Ureter (tissue), 1 donor: ENCODE measurements at places on chromosomes 13 and 19. TPM values are rescaled to one million over a fixed set of nuclear protein-coding genes. Genes with fewer than 3 reads are reported as not detected.

NPAS1 gene
- not detected for total RNA-seq

GRCh38 chr13:109787135-109787954 is 962 bp upstream of the IRS2 start:
- DNase-seq = no peak

HS6ST3 gene
- total RNA-seq = 4.4 TPM

DNA sequence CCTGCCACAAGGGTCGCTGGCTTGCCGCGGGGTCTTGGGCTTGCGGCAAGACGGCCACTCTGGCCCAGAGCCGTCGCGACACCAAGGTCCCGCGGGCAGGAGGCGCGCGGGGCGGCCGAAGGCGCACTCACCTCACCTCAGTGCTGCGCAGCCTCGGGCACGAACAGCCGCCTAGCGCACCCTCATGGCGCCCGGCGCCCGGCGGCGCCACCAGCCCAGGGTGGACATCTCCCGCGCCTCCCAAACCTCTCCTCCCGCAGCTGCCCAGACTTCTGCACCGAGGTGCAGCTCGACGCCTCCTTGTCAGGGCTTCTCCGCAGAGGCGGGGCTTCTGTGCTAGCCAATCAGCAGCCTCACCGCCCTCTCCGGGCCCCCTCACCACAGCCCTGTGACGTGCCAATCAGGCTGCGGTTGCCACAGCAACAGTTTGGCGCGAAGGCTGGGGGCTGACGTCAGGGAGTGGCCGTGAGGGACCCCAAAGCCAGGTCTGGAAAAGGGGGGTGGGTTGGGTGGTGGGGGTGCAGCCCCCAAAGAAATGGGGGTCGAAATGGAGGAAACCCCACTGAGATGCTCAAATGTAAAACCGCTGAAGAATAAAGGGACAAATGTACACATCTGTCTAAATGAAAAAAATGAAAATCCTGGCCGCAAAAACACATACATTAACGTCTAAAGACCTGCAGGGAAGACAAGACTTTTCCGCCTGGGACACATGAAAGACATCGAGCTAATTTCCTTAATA is at the start of the genes PEG3 and ZIM2:
Gene PEG3, minus strand, starts transcription at position 276 of the 742 bp plus-strand sequence. CDS start 16,071 bp downstream, outside the sequence.
Gene ZIM2, minus strand, starts transcription at position 276 of the 742 bp plus-strand sequence. CDS start 16,449 bp downstream, outside the sequence.
- peak; percentile 58 for DNase-seq

JUNB gene
- total RNA-seq = 191 TPM

- DNase-seq = no peak
Measured at GRCh38 chr13:20375871-20376270, 143.8 kb upstream of the GJB6 start.

TMEM150B gene
- 1.9 TPM for total RNA-seq

LILRA2 gene
- 2.2 TPM for total RNA-seq

GRCh38 chr13:27644302-27644701 is 22.6 kb downstream of the POLR1D start:
- DNase-seq = no peak

DNA sequence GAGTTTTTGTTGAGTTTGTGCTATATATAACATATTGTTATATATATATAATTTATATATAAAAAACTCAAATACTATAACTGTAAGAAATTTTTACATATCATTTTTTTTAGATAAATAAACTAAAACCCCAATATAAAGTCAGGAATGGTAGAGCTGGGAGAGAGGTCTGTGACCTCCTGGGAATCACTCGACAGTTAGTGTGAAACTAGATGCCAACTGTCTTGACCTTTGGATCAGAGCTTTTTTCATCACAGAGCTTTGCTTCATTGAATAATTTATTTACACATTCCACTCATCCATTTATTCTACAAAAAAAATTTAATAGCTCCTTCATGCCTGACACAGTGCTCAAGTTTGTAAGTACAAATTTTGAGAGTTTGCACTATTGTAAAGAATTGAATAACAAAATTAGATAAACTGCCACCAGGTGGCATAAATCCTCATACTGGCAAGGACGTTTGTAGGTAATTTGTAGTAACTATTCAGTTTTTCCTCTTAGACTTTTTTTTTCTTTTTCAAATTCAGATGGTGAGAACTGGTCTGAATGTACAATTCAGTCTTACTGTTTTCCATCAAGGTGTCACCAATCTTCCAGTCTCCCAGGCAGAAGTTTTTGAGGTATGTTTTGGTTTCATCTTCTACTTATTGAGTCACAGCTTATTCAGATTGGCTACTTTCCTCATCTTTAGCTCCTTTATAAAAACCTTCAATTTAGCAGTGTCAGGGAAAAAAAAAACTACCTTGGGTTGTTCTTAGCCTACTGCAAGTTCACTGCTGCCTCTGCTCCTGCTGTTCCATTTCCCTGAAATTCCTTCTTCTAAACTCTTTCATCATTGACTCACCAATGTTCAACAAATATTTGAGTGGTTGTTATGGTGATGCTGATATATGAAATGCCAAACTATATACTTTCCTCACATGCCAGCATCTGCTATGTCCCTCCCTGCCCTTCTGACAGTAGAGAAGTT is 28.7 kb downstream of the LACC1 start:
- no peak for DNase-seq

DNA sequence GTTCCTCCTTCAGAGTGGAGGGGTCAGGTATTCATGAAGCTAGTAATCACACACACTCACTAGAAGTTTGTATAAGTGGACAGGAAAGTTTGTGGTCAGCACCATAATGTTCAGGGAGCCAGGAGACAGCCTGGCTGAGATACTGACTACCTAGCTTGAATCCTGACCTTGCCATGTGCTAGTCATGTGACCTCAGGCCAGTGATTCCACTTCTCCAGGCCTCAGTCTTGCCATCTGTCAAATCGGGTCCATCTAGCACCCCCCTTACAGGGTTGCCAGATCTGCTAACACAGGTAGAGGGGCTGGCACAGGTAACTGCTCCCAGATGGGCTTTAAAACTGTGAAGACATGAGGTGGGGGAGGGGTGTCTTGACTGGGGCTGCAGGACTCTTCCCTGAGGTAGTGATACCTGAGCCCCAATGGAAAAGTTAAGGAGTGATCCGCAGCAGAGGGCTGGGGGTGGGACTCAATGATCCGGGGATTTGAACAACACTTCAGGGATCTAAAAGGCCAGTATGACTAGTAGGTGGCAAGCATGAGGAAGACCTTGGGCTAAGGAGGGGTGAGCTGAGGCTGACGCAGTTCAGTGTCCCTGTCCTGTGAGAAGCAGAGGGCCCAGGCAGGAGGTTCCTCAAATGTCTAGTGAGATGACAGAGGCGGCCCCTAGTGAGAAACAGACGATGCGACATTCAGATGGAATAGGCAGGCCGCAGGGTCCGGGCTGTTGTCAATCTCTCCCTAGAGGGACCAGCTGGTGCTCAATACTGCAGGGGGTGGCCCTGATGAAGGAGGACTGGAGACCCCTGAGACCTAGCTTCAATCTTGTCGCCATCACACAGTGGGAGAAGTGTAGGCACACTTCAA is 8.5 kb downstream of the ACTMAP start:
- no peak for DNase-seq

MEDAG gene
- total RNA-seq = 6.6 TPM

DNA sequence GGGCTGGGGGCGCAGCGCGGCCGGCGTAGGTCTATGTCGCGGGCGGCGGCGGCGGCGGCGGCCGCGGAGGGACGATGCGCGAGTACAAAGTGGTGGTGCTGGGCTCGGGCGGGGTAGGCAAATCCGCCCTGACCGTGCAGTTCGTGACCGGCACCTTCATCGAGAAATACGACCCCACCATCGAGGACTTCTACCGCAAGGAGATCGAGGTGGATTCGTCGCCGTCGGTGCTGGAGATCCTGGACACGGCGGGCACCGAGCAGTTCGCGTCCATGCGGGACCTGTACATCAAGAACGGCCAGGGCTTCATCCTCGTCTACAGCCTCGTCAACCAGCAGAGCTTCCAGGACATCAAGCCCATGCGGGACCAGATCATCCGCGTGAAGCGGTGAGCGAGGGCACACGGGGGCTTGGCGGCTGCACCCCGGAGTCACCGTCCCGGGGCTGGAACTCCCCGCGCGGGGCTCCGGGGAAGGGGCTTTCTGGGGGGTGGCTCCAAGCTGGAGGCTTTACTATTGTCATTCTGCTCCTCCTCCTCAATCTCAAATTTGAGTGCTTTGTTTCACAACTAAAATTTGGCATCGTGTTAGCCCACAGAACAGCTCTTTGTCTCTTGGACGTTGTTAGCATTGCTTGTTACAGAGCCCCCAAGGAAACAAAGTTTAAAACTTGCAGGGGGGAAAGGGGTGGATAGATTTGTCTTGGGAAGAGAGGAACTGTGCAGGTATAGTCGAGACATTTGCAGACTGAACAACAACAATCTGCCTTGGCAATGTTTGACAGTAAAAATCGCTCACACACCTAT is 630 bp downstream of the RAP2A start:
- peak; percentile 57 for DNase-seq

- DNase-seq = no peak
Measured at GRCh38 chr19:23305555-23305954, 55.4 kb upstream of the ZNF724 start.

DNA sequence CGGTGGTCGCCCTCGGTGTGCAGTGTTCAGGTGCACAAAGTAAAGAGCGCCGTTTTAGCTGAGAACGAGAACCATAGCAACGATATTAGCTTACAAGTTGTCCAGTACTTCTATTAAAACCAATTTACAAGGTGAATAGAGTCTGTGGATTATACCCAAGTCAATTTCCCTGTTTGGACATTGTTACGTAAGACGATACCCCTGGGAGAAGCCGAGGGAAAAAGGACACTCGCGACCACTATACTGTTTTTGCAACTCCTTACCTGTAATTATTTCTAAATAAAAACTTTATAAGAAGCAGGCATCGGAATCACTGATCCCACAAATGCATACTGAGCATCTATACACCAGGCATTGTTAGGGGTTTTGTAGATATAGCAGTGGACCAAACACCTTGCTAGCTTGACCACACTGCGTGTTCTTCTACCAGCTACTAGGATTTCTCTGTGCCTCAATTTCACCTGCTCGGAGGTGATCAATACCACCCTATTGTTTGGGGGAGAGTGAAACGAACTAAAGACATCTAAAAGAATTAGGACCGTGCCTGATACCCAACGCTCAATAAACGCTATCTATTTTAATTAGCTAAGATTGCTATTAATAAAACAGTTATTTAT is 488 bp upstream of the EEF2 start:
- DNase-seq = no peak
